ENCODE measurements at places on chromosomes 7 and 10.

DNA sequence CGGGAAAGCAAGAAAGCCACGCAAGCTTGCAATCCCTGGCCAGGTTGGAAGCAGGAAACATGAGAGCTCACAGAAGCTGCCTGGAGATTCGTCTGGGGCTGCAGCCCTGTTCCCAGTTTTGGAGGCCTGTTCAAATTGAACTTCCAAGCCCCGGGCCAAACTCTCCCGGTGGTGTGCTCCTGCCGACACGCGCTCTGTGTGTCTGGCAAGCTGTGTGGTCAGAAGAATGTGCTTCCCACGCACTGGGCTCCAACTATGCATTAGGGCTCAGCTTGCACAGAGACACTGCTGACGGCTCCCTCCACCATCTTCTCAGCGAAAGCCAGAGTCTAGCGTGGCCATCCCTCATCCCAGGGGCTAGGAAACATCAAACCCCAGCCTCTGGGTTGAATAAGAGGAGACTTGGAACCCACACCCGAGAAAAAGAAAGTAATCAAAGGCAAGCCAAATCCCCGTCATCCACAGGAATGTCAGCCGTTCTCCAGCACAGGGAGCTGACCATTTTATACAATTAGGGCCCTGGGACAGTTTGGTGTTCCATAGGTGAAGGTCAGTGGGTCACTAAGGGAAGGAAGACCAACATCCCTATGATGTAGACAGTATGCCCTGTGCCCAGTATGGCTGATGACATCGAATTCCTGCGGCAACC is 107.2 kb downstream of the FGFR2 start:
- no peak for DNase-seq

DNA sequence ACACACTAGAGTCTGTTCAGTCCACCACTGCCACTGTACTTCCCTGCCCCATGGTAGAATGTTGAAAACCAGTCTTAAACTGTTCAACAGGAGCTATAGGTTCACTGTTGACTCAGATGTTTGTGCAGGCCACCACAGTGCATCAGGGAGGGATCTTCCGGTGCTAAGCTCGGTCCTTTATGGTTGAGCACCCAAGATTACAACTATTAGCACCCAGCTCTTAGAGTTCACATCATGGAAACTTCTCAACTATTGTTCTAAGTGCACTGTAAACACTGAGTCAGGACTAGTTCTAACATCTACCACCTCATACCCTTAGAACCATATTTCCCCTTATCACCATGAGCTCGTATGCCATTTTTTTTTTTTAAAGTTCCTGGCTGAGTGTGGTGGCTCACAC is 97.1 kb upstream of the MXI1 start:
- DNase-seq = no peak

GRCh38 chr7:27802999-27803398 is 63.0 kb downstream of the TAX1BP1 start:
- DNase-seq = no peak

DNA sequence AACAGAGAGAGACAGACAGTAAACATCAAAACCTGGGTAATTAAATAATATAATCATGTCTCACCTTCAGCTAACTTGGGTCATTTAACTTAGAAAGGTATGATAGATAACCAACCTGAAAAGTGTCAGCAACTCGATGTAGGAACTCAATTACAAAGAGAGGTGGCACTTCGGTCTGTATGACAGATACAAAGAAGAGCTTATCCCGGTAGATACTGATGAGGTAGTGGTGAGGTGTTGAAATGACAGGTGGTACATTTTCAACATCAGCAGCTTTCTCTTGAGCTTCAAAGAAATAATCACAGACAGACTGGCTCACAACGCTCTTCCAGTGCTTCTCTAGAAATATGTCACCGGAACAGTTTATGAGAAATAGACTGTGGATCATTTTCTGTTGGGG is 12.6 kb downstream of the AP3M1 start:
- DNase-seq = no peak

GRCh38 chr7:106625678-106626301 is 35.2 kb downstream of the CCDC71L start:
- no peak for DNase-seq

GRCh38 chr10:117271427-117271826 is 30.5 kb downstream of the SLC18A2 start:
- no peak for DNase-seq

All from activated T-cell treated with anti-CD3 and anti-CD28 coated beads, Interleukin-2, amount 50 U/mL, for 1 hour (primary cell).